ENCODE measurements at places on chromosomes 16 and 17.

DNA sequence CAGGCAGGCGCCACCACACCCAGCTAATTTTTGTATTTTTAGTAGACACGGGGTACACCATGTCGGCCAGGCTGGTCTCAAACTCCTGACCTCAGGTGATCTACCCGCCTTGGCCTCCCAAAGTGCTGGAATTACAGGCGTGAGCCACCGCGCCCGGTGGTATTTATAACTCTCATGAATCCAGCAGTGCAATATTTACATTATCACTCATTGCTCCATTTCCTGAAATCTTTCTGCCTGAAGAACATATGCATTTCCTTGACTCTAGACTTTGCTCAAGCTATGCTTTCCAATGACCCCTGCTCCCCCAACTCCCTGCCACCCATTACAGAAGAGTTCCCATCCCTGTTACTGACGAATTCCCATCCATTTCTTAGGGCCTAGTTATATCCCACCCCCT, 19.7 kb upstream of the NDUFAB1 start:
- H3K36me3 ChIP-seq: peaks cover 4% of the 10 kb centered on the region
- H3K4me1 ChIP-seq: no peaks in the 10 kb centered on the region
- no peak overlapping the region for H3K4me3 ChIP-seq
- no peak for DNase-seq
- no peak overlapping the region for H3K27ac ChIP-seq

DNA sequence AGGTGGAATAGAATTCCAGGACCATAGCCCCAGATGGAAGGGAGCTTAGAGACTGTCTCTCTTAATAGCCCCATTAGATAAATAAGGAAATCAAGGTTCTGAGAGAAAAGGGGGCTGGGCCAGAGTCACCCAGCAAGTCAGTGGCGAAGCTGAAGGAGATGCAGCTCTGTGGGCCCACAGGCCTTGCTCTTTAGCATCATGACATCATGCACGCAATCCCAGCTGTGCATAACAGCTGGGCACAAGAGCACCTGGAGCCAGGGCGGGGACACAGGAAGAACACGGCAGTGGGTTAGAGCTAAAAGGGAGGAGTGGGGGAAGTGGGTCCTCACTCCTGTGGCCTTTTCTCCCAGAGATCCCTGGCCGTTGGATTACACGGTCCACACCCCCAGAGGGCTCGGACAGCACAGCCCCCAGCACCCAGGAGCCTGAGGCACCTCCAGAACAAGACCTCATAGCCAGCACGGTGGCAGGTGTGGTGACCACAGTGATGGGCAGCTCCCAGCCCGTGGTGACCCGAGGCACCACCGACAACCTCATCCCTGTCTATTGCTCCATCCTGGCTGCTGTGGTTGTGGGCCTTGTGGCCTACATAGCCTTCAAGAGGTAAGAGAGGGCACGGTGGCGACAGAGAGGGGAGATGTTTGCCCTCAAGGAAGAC, 15.1 kb downstream of the NGFR start:
- H3K4me3 ChIP-seq: no peak overlapping the region
- H3K27me3 ChIP-seq: no peaks in the 10 kb centered on the region
- H3K4me1 ChIP-seq: peaks cover 47% of the 10 kb centered on the region
- peaks cover 50% of the 10 kb centered on the region for H3K36me3 ChIP-seq
- H3K27ac ChIP-seq: no peak overlapping the region

DNA sequence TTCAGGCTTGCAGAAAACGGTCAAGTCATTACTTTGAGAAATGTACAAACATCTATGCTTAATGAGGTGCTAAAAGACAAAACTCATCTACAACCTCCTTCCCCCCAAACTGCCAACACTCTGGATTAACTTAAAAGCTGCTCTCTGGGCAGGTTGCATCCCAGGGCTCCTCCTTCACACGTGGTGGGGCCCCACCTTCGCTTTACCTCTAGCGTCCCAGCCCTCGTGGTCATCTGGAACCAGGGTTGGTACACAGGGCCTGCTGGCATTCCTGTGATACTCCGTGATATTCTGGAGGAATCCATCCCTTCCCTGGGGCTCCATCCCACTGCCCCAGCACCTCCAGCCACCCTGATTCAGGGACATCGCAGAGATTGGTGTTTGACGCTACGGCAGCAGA, 4.8 kb downstream of the METRNL start:
- H3K4me3 ChIP-seq: no peak overlapping the region
- H3K27me3 ChIP-seq: no peaks in the 10 kb centered on the region
- H3K36me3 ChIP-seq: peaks cover 48% of the 10 kb centered on the region
- H3K27ac ChIP-seq: peak overlapping the region; percentile 95
- H3K4me1 ChIP-seq: peaks cover 80% of the 10 kb centered on the region
- DNase-seq: no peak

DNA sequence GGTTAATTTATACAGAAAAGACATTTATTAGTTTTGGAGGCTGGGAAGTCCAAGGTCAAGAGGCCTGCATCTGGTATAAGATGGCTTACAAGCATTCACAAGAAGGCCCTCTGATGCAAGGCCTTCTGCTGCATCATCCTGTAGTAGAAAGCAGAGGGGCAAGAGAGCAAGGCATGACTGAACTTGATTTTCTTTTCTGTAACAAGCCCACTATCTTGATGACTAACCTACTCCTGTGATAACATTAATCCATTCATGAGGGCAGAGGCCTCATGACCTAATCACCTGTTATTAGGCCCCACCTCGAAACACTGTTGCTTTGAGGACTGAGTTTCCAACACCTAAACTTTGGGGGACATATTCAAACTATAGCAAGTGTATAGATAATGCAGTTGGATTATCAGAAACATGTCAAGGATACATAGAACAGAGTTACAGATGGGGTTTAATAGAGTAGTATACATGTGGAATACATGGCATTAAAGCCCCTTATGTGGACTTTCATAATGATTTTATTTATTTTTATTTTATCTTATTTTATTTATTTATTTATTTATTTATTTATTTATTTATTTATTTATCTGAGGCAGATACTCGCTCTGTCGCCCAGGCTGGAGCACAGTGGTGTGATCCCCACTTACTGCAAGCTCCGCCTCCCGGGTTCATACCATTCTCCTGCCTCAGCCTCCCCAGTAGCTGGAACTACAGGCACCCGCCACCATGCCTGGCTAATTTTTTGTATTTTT, 88.2 kb downstream of the CHD9 start:
- no peaks in the 10 kb centered on the region for H3K4me1 ChIP-seq
- no peak overlapping the region for H3K27ac ChIP-seq
- no peak overlapping the region for H3K4me3 ChIP-seq
- no peaks in the 10 kb centered on the region for H3K36me3 ChIP-seq

Data from tibial nerve (tissue), 4 donors.